Stimulated activated CD8-positive, alpha-beta memory T cell treated with anti-CD3 and anti-CD28 coated beads, Interleukin-15, amount 100 ng/mL, for 1 hour (primary cell): ENCODE measurements at places on chromosomes 13 and 19.

DNA sequence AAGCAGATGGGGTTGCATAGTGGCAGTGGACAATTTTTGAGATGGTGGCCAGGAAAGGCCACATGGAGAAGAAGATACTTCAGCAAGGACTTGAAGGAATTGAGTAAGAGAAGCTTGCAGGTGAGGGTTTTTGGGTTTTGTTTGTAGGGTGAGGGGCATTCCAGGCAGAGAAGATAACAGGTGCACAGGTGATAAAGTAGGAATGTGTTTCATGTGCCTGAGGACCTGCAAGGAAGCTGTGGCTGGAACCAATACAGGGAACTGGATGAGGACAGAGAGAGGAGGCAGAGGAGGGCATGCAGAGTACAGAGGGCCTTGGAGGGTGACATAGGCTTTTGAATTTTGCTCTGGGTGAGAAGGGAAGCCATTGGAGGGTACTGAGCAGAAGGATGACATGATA, 314.5 kb downstream of the KLF12 start:
- DNase-seq, result no peak

DNA sequence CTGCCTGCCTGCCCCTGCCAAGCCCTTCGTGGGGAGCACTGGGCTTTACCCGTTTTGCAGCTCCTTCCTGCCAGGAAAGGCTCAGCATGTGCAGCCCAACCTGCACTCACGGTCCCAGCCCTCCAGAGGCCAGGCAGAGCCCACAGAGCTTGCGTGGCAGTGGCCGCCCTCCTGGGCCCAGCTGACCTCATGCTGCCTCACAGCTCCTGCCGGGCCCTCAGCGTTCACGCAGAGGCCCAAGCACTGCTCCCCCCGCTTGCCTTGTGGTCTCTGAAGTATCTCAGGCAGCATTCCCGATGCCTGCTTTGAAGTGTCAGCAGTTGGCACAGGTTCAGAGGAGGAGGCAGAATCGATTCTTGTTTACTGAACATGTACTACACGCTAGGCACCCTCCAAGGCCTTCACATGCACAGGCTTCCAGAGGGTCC, 32.5 kb downstream of the CAPN12 start:
- no peak for DNase-seq

DNA sequence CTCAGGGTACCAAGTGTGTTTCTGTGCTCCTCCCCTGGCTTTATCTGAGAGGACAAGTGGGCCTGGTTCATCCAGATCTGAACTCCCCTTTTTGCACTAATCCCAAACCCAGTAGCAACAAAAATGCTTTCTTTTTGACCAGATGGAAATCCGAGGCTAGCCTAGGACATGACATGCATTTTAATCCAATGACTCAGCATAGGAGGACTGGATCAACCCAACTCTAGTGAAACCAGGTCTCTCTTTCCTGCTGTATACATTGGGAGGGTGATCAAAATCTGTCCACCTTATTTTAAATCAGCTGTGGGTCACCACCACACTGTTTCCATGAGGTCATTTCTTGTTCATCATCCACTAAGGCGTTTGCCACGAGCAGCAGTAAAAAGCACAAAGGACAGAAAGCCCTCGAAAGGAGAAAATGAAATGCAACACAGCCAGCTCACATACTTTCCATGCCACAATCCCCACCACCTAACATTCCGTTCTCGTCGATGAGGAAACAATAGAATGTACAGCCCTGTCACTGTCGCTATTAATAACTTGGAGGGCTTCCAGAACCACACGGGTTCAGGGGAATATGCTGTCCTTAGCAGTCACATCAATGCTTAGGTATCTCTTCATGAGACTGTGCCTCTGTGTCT, 543.0 kb downstream of the IRS2 start:
- DNase-seq, result no peak

GRCh38 chr19:49818649-49819370, 721 bp downstream of the MED25 start:
- no peak for DNase-seq

- no peak for DNase-seq
These were observed 59.7 kb downstream of the DLEU7 start for GRCh38 chr13:50783717-50784290.

DNA sequence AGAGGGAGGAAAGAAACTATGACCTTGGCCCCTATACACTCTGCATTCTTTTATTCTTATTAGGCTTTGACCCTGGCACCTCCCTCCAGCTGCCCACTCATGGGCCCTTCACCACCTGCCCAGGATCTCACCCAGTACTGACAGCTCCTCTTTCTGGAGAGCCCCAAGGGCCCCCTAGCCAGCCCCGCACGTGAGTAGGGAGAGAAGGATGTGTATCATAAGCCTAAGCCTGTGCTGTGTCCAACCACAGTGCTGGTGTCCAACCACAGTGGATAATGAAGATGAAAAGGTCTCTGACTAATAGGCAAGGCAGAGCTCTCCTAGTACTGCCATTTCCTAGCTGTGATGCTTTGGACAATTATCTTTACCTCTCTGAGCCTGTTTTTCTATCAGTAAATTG, 4.2 kb downstream of the DMRTC2 start:
- DNase-seq, result no peak

- no peak for DNase-seq
These were observed 15.3 kb downstream of the GADD45B start for GRCh38 chr19:2491130-2491801.

- DNase-seq, result no peak
These were observed at the start of gene LPAR6 for GRCh38 chr13:48412881-48413351. TSS of gene LPAR6 (minus strand) at chr13:48413113. CDS start at chr13:48412423, 690 bp downstream.

- no peak for DNase-seq
These were observed 94.9 kb downstream of the FAM216B start for GRCh38 chr13:42876270-42876714.

DNA sequence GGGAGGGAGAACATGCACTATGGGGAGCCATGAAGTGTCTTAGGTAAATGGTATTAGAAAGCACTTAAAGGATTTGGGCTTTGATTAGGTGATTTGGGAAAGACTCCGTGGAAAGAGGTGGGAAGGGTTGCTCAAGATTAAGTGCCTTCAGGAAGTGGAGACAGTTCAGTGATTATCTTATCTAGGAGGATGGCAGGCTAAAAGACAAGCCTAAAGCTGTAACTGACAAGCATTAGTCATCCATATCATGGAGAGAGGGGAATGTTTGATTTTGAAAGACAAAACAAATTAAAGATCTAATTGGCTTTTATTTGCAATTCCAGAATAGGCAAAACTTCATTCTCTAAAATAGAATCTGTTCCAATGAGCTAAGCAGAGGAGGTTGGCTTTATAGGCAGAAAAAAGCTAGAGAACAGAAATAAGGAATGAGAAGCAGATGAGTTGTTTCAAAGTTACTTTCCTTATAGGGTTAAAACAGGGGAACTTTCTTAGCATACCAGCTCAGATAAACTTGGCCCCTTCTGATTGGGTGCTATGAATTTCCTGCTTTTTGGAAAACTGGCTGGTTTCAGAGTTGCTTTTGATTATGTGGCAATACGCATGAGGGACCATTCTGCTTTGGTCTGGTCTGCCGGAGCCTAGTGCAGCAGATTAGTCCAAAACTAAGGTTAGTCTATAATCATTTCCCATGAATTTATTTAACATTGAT, 1.8 kb upstream of the DIAPH3 start:
- no peak for DNase-seq

DNA sequence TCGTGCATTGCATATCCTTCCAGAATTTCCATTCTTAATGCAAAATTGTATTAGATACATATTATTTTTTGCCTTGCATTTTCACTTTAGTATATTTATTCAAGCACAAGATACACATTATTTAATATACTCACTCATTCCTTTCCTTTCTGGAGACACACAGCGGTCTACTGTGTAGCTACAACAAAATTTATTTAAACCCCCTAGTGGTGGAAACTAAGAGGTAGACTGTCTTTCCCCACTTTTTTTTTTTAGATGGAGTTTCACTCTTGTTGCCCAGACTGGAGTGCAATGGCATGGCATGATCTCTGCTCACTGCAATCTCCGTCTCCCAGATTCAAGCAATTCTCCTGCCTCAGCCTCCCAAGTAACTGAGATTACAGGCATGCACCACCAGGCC, 2040.3 kb upstream of the PCDH20 start:
- no peak for DNase-seq

DNA sequence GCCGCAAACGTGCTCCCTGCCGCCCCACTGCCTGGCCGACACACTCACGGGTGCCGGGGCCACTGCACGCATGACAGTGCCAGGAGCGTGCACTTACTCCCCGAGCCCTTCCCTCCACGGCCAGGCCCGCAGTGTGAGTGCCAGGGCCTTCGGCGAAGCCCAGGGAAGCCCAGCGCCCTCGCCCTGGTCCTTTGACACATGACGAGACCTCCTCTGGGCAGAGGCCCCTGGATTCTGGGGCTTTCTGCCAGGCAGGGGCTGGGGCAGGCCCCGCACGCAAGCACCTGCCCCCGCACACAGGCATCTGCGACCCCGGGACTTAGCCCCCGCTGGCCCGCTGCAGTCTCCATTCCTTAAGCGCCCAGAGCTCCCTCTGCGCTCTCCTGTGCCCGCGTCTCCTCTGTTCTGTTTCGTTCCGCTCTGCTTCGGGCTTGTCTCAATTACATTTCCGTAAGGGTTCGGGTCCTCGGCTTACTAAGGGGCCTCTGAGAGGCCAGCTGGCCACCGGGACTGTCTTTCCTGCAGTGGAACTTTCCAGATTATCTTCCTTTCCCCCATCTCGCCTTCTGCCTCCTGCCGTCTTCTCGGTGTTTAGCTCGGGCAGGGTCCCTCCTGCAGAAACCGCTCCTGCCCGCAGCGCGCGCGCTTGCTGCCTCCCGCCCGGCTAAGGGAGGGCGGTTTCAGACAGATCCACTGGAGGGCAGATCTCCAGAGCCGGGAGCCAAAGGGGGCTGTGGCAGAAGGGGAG, 98.8 kb downstream of the ING1 start:
- no peak for DNase-seq

- no peak for DNase-seq
These were observed 2.8 kb upstream of the CDX2 start for GRCh38 chr13:27971776-27972477.

GRCh38 chr19:16791942-16792341, 37.3 kb upstream of the SIN3B start:
- no peak for DNase-seq

DNA sequence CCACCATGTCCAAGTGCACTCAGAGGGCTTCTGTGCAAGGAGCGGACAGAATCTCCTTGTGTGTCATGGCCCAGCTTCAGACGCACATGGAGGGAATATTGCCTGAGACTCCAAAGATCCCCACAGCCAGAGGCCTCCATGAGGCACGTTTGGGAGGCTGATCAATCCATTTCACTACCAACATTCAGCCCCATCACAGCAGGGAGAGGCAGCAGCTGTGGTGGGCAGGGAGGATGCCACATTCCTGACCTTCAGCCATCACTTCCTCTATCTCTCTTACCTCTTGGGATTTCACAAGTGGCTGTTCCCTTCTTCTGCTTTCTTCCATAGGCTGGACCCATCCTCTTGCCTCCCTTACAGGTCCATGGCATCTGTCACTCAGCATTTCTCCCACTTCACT, 82.4 kb upstream of the MBNL2 start:
- DNase-seq, result no peak

DNA sequence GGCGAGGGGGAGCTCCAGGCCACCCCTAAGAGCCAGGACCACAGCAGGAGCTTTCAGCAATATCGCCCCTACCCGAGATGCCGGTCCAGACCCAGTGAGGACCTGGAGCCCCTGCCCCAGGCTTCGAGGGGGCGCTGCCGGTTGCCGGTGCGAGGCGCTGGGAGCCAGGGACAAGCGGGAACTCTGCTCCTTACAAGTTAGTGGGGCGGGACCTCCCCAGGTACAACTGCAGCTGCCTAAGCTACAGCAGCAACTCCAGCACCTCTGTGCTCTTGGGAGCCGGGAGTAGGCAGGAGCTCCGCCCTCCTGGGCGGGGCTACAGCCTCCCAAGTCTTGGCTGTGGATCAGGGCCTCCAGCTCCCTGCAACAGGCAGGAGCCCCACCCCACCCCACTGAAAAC, 15.2 kb upstream of the TSC22D1 start:
- DNase-seq, result no peak

- DNase-seq, result no peak
These were observed 8.9 kb downstream of the CIC start for GRCh38 chr19:42277821-42278451.

DNA sequence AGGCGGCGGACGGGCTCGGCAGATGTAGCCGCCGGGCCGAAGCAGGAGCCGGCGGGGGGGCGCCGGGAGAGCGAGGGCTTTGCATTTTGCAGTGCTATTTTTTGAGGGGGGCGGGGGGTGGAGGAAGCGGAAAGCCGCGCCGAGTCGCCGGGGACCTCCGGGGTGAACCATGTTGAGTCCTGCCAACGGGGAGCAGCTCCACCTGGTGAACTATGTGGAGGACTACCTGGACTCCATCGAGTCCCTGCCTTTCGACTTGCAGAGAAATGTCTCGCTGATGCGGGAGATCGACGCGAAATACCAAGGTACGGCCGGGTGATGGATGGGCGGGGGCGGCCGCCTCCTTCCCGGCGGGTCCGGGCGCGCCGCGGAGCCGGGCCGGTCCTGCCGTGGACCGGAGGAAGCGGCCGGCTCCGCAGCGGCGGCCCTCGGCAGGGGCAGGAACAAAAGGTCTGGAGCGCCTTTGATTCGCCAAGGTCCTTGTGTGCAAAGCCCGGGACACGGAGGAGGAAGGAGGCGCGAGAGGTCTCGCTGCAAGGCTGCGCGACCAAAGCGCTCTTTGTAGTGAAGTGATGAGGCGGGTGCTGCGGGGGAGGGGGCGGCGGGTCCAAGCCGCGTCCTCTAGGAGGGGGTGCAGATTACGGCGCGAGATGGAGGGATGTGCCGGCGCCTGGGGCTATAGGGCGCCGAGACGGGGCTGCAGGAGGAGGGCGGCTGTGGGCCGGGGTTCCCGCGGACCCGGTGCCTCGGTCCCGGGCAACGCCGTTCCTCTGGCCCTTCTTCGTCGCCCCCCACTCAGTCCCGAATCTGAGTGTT, 689 bp downstream of the ING1 start:
- peak; percentile 54 for DNase-seq

GRCh38 chr13:33271759-33272158, 13.8 kb downstream of the STARD13 start:
- no peak for DNase-seq

- no peak for DNase-seq
These were observed 64.9 kb downstream of the CRYL1 start for GRCh38 chr13:20460761-20461160.

DNA sequence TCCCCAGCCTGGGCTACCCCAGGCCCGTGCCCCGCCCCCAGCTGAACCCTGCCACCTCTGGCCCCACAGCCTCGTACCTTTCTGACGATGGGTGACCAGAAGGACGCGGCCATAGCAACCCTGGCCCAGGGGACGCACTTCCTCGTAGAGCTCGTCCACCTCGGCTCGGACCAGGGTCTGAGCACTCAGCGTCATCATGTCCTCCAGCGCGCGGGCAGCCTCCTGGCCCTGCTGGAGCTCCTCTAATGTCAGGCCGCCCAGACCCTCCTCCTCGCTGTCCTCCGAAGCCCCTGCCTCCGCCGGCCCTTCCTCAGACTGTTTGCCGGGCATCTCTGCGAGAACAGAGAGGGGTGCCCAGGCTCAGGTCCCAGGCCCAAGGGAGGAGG, 975 bp downstream of the SBK2 start:
- DNase-seq, result no peak

DNA sequence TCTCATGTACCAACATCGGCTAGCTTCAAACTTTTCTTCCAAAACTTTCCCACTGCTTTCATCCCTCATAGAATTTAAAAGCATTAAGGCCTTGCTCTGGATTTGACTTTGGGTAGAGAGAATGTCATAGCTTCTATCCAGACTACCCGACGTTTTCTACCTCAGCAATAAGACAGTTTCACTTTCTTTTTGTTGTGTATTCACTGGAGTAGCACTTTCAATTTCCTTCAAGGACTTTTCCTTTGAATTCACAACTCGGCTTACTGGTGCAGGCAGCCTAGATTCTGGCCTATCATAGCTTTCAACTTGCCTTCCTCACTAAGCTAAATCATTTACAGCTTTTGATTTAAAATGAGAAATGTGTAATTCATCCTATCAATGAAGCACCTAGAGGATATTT, 420.4 kb upstream of the GPC6 start:
- no peak for DNase-seq
